ENCODE measurements at places on chromosomes 16 and 17.

GRCh38 chr16:70454222-70455034 is at the start of gene FCSK:
TSS of gene FCSK (plus strand) at chr16:70454595. CDS start at chr16:70463191, 8,596 bp downstream.
- peak; percentile 38 for DNase-seq

DNA sequence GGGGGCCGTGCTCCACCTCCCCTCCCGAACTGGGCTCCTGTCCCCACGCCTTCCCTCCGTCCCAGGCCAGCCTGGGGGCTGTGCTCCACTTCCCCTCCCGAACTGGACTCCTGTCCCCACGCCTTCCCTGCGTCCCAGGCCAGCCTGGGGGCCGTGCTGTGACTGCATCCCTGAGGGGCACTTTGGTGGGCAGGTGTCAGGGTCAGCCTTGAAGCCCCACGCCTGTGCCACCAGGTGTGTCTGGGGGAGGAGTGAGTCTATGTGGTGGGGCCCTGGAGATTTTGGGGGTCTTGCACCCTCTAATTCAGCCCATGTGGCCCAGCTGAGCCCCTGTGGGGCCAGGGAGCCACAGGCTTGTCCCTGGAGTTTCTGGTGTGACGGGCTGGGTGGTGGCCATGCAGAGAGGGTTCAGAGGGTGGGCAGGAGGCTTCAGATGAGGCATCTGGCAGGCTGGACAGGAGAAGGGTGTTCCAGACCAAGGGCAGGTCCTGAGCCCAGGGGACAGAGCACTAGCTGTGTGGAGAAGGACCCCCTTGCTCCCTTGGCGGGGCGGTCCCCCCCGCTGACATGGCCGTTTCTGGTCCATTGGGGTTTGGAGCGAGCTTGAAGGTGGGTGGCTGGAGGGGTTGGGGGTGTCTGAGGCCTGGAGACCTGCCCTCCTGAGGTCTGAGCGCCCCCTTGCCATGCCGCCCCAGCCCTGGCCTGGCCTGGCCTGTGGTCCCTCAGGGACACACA is 8.2 kb downstream of the NHERF2 start:
- no peak for DNase-seq

- DNase-seq = no peak
Measured at GRCh38 chr17:33366960-33367359, 73.9 kb upstream of the ASIC2 start.

GRCh38 chr17:70539132-70539924 is 370.0 kb downstream of the KCNJ2 start:
- DNase-seq = no peak

- peak; percentile 38 for DNase-seq
Measured at GRCh38 chr17:60036796-60037677, 41.7 kb downstream of the HEATR6 start.

DNA sequence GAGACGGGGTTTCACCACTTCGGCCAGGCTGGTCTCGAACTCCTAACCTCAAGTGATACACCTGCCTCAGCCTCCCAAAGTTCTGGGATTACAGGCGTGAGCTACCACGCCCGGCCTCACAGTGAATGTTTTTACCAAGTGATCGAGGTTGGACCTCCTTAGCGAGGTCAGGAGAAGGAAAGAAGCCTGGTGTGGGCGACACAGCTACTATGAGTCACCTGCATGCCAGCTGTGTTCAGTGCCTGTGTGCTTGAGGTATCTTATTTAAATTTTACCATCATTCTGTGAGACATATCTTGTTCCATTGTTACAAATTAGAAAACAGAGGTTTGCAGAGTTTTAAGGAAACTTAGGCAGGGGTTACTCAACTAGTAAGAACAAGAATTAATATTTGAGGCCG is 174.8 kb upstream of the DYNLRB2 start:
- DNase-seq = no peak

DNA sequence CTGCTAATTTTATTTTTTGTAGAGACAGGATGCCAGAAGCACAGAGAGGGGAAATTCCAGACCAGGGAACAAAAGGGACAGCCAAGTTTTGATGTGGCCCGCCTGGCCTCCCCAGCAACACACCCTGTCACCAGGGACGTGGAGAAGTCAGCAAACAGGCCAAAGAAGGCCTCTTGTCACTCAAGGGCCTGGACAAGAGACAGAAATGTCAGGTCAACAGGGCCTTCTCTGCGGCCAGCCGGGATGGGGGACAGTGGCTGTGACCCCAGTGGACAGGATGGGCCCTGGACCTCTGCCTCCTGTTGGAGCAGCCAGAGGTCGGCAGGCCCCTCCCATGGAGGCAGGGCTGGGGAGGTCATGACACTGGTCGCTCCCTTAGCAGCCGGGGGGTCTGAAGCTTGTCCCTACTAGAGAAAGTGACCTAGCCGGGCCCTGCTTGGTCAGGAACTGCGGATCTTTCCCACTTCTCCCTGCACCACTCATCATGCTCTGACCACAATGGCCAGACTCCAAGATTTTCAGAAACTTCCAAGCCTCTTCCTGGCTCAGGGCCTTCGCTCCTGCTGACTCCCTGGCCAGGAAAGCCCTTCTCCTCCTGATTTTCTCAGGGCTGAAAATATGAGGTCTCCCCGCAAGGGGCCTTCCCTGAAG is 9.2 kb upstream of the TVP23A start:
- DNase-seq = peak; percentile 63

DNA sequence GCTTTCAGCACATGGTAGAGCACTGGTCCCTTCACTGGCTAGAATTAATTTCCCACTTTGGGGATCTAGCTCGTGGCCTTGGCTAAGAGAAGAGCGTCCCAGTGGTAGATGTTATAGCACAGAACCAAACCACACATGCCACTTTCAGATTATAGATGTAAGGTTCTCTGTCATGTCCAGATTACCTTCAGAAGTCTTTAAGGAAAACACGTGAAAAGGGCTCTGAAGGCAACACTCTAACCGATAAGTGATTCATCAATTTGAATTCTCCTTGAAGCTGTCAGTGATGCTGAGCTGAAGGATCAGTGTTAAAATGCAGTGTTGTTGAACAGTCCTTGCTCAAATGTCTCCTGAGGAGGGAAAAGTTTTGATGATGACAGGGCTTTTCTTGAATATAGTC is 43.5 kb upstream of the VPS4A start:
- DNase-seq = no peak

- DNase-seq = no peak
Measured at GRCh38 chr16:89191033-89191900, 9.1 kb downstream of the SLC22A31 start.

GRCh38 chr17:43634591-43635125 is 27.1 kb downstream of the MEOX1 start:
- DNase-seq = no peak

- no peak for DNase-seq
Measured at GRCh38 chr17:7237761-7238419, 1.4 kb downstream of the PHF23 start.

- DNase-seq = no peak
Measured at GRCh38 chr17:73623818-73624217, 20.4 kb downstream of the SDK2 start.

DNA sequence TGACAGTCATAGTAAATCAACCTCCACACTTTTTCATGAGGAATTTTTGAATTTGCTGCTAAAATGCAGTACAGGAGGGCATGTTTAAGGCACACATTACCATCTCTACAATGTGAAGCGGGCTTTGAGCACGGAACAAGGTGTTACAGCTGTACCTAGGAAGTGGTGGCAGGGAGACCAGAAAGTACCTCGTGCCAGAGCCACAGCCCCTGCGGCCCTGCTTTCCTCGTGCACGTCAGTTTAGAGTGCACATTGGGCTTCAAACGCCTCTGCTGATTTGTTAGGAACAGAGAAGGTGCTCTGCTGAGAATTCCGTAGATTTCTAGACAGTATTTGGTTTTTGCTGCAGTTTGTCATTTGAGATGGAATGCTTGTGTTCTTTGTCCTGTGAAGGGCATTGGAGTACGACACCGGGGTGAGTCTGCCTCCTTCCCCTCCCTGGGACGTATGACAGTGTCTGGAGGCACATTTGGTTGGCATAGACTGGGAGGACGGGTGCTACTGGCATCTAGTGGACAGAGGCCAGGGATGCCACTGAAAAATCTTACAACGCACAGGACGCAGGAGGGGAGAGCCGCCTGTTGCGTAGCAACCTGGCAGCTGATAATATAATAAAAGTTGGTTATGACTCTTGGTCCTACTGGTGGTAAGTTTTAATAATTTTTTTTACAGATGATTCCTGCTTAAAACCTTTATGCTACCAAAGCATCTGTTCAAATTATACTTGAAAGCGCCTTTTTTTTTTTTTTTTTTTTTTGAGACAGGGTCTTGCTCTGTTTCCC is 9.1 kb downstream of the FOXK2 start:
- DNase-seq = no peak

DNA sequence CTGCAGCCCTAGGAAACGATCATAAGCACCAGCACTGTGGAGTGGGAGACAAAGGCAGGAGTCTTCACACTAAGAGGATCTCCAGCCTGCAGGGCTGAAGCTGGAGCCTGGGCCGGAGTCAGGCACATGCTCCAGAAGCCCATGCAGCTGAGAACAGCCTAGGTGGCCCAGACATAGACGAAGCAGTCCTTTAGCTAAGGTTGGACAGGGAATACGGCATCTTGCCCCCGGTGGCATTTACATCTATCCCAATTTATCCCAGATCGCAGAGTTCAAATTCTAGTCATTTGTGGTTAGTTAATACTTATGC is 13.9 kb downstream of the TSPOAP1 start:
- DNase-seq = no peak

DNA sequence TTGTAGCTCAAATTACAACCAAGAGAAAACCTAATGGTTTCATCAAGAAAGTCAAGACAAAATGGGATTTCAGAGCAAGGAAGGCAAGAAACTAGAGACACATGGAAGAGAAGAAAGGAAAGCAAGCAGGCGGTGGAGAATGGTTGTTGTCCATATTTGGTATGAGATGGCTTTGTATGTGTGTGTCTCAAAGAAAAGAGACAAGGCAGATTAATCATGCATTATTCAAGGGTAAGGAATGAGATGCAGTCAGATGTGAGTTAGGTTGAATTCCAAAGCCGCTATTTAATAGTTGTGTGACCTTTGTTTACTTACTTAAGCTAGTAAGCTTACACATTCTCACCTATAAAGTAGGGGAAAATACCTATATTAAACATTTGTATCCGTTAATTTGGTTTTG is 1029.6 kb downstream of the CDH11 start:
- DNase-seq = peak; percentile 77

DNA sequence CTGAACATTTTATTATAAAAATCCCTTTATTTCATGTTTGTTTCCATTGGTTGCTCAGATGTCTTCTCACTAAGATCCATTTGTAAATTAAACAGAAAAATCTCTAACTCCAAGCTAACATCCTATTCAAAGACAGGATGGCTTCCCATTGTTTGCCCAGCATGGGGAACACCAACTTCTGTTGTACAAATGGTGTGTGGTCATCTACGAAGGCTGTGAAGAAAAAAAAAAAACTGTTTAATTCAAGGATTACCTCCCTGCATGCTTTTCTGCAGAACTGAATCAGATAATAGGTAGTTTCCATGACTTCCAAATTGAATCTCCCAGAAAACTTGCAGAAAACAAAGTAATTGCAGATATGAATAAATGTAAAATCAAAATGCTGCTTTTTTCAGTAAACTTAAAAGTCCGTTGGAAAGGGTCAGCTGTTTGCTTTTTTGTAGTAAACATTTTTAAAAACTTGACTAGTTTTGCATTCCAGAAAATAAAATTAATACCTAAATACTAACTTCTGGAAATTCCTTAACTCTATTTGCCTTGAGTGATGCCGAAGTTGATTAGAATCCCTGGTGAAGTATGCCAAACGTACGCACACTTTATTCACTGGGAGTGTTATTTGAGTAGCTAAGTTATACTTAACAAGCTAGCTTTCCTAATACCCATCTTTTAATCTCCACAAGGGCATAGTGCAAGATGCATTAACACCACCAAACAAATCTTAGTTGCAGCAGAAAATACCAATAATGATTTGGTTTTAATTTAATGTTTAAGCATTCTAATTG is 7.7 kb downstream of the SALL1 start:
- DNase-seq = no peak

- DNase-seq = peak; percentile 8
Measured at GRCh38 chr17:79087428-79088143, 13.0 kb downstream of the ENGASE start.

DNA sequence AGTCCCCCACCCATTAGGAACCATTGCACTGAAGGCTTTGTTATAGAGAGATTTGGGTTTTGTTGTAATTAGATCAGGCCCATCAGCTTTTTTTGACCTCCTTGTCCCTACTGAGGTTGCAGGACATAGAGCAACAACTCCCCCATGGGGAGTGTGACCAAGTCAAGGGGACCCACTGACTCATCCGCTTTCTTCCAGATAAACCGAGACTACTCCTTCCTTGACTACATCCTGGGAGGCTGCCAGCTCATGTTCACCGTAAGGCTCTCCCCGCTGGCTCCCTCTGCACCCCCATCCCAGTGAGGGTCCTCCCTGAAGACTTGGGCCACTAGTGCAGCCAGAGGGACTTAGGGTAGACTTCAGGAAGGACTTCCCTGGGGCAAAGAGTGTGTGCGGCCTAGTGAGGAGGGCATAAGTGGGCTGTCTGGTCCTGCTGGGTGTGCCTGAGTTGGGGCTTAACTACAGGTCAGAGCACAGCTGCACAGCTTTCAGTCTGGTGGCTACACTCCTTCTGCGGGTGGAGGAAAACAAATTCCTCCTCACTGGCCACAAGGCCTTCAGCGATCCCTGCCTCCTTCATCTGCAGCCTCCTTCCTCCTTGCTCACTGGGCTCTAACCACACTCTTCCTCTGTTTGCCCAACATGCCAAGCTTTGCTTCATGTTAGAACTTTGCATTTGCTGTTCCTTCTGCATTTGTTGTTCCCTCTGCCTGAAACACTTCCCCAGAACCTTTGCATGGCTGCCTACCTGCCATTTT is 31.0 kb downstream of the CPNE2 start:
- DNase-seq = no peak

DNA sequence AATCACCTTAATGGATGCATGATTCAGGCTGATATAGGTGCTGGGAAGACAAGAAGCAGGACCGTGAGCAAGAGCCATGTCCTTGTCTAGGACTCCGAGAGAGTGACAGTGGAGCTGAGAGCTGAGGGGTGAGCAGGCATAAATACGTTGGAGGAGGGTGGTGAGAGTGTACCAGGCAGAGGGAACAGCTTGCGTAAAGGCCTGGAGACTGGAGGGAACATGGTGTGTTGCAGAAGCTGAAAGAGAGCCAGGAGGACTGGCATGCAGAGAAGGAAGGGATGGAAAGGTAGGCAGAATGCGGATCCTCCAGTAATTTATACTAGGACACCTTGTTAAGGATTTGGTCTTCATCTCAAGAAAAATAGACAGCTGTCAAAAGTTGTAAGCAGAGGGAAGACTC is 653.2 kb downstream of the HS3ST4 start:
- DNase-seq = no peak

GRCh38 chr16:83579436-83579835 is 228.3 kb upstream of the HSBP1 start:
- DNase-seq = no peak

DNA sequence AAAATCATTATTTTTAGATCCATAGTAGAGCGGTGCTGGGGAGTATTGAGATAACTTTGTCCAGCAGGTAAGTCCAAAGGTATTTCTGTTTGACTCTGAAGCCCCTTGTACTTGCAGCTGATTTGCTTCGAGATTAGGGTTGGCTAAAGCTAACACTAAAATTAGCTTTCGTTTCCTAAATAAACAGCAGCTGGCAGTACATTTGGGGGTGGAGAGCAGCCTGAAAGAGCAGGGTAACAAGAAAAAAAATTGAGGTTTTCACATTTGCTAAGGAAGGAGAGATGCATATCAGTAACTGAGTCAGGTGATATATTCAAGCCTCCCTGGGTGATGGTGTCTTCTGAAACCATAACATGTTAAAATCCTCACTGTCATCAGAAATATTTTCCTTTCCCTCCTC is 37.4 kb upstream of the TMC5 start:
- DNase-seq = no peak

Measured in fibroblast of skin of left quadriceps (primary cell).